Kidney epithelial cell (primary cell): ENCODE measurements at places on chromosomes 2 and 18. TPM values are rescaled to one million over a fixed set of nuclear protein-coding genes. Genes with fewer than 3 reads are reported as not detected.

DNA sequence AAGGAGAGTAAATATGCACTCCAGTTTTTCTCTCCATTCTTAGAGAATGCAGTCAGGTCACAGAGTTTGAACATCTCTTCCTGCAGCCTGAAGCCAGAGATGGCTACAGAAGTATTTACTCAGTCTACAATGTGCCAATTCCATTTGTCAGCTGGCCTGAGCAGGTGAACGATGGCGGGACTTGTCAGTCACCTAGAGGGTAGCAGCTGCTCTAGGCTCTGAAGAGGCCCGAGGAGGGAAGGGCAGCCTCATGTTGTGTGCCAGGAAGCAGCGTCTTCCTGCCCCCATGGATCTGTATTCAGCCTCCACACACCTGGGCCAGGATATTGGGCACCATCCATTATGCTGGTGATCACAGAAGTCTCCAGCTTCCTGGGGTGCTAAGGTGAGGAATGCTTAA lies 316.7 kb upstream of the CHAC2 start:
- no peak for DNase-seq

The SPRED2 gene
- 18.4 and 19.3 TPM in 2 replicates for total RNA-seq

GRCh38 chr18:71784777-71785176 lies 759.4 kb downstream of the CBLN2 start:
- no peak for DNase-seq

The CLK1 gene
- total RNA-seq: 47.6 and 63.0 TPM in 2 replicates

- DNase-seq: no peak
Measured at GRCh38 chr2:234335661-234336228, 161.1 kb downstream of the ARL4C start.
